ENCODE measurements at places on chromosomes 2 and 18. TPM values are rescaled to one million over a fixed set of nuclear protein-coding genes. Genes with fewer than 3 reads are reported as not detected.

The LIMS3 gene
- 6.2 TPM for total RNA-seq

DNA sequence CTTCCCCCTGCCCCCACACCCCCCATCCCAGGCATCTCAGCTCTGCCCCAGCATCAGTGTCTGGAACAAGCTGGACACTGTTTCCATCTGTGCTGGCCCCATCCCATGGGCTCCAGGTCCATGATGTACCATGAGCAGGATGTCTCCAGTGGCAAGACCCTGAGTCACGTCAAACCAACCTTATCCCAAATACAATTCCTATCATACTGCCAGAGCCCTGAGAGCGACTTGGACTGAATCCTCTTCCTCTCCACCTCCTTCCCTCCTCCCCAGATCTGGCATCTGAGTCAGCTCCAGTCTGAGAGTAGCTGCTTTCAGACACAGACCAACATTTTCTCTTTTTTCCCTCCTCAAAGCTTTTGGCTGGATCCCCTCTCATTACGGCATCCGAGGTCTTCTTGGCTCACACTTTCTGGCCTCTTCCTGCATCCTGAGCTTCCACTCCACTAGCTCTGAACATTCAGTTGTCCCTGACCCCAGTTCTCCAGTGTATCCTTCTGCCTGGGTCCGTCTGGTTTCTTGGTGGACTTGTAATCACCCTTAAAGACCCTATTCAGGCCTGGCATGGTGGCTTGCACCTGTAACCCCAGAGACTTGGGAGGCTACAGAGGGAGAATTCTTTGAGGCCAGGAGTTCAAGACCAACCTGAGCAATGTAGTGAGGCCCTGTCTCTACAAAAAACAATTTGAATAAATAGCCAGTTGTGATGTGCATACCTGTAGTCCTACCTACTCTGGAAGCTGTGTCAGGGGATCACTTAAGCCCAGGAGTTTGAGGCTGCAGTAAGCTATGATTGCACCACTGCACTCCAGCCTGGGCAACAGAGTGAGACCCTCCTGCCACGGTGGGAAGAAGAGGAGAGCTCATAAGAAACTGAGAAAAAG, 68.3 kb downstream of the ACKR3 start:
- no peaks in the 10 kb centered on the region for H3K27me3 ChIP-seq
- DNase-seq: no peak
- H3K4me3 ChIP-seq: no peak overlapping the region
- H3K4me1 ChIP-seq: peaks cover 11% of the 10 kb centered on the region
- no peaks in the 10 kb centered on the region for H3K36me3 ChIP-seq

DNA sequence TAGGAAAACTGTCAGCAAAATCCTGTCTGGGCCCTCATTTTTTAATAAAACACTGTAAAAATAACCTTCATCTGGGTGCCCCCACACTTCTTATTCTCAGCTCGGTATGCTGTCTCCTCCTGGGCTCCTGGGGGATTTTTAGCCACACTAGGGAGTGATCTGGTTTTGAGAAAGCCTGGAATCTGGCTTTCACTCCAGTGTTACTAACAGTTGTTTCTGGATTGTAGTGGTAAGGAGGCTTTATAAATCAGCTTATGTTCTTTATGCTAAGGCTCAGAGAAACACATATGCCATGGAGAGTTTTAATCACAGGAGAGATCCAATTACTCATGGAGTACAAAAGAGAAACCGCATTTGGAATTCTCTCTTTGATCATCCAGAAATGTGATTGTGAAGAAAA, 744.3 kb upstream of the SOX11 start:
- no peak for DNase-seq
- H3K36me3 ChIP-seq: no peaks in the 10 kb centered on the region
- H3K4me3 ChIP-seq: no peak overlapping the region
- H3K27me3 ChIP-seq: no peaks in the 10 kb centered on the region
- H3K27ac ChIP-seq: no peak overlapping the region

GRCh38 chr2:75320898-75321598, 121.7 kb upstream of the TACR1 start:
- no peak overlapping the region for H3K27ac ChIP-seq
- no peaks in the 10 kb centered on the region for H3K27me3 ChIP-seq
- no peaks in the 10 kb centered on the region for H3K36me3 ChIP-seq
- no peak for DNase-seq
- no peaks in the 10 kb centered on the region for H3K4me1 ChIP-seq
- no peak overlapping the region for H3K4me3 ChIP-seq

GRCh38 chr2:185640588-185640987, 98.0 kb upstream of the FSIP2 start:
- no peak for DNase-seq
- H3K27ac ChIP-seq: no peak overlapping the region
- no peak overlapping the region for H3K4me3 ChIP-seq
- H3K27me3 ChIP-seq: no peaks in the 10 kb centered on the region
- H3K4me1 ChIP-seq: peaks cover 33% of the 10 kb centered on the region
- no peaks in the 10 kb centered on the region for H3K36me3 ChIP-seq

All from SJCRH30 (cell line).